ENCODE measurements at places on chromosomes 7 and 10.

DNA sequence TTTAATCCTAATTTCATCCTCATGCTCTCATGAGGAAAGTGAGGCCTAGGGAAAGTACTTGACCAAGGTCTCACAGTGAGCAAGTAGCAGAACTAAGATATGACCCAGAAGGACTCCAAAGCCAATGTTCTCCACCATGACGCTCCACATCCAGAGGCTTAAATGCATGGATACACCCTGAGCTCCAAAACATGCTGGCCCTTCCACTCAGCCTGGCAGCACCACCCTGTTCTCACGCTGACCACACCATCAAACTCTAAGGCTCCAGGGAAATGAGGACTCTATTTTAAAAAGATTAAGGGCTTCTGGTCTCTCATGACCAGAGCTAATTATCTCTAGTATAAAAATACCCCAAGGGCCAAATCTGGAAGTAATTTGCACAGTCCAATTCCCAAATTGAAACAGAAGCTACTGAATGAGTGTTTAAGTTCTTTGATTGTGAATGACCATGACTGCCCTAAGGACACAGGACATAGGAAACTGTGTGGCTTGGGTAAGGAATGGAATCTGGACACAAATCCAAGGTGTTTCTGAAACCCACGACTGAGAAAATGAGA, 71.1 kb upstream of the ABLIM1 start:
- no peak for DNase-seq

GRCh38 chr7:42014625-42015618, 222.1 kb downstream of the GLI3 start:
- DNase-seq, result peak; percentile 4

DNA sequence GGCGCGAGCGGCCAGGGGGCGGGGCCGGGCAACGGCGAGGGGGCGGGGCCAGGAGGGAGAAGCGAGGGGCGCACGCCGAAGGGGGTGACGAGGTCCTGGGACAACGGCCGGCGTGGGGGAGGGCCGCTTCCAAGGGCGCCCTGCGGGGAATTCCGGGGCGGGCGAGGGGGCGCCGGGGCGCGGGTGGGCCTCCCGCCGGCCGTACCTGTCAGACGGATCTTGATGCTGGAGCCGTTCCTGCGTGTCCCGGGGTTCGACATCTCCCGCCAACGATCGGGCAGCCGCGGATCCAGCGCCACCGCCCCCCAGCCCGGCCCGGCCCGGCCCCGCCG, 421 bp downstream of the SMURF1 start:
- no peak for DNase-seq

- DNase-seq, result no peak
These were observed 367.7 kb downstream of the PHF14 start for GRCh38 chr7:11341285-11341944.

GRCh38 chr7:105602325-105603305, 21.3 kb upstream of the EFCAB10 start:
- no peak for DNase-seq

- no peak for DNase-seq
These were observed 49.0 kb upstream of the ARHGAP12 start for GRCh38 chr10:31977440-31978155.

DNA sequence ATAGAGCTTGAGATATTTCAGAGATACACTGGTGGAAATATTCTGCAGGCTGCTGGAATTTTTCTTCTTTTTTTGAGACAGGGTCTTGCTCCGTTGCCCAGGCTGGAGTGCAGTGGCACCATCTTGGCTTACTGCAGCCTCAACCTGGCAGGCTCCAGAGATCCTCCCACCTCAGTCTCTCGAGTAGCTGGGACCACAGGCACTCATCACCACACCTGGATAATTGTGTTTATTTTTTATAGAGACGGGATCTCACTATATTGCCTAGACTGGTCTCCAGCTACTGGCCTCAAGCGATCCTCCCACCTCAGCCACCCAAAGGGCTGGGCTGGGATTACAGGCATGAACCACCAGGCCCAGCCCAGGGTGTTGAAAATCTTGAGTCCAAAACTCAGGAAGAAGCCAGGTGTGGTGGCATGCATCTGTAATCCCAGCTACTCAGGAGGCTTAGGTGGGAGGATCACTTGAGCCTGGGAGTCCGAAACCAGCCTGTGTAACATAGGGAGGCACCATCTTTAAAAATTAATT, 55.7 kb upstream of the FOXK1 start:
- DNase-seq, result no peak

DNA sequence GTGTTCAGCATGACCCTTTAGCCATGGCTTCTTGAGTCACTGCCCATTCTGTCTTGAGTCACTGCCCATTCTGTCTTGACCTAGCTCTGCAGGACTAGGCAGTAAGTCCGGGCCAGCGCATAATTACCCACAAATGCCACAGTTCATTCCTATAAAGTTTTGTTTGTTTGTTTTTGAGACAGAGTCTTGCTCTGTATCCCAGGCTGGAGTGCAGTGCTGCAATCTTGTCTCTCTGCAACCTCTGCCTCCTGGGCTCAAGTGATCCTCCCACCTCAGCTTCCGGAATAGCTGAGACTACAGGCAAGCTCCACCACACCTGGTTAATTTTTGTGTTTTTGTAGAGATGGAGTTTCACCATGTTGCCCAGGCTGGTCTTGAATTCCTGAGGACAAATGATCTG, 32.7 kb upstream of the TARP start:
- DNase-seq, result no peak

DNA sequence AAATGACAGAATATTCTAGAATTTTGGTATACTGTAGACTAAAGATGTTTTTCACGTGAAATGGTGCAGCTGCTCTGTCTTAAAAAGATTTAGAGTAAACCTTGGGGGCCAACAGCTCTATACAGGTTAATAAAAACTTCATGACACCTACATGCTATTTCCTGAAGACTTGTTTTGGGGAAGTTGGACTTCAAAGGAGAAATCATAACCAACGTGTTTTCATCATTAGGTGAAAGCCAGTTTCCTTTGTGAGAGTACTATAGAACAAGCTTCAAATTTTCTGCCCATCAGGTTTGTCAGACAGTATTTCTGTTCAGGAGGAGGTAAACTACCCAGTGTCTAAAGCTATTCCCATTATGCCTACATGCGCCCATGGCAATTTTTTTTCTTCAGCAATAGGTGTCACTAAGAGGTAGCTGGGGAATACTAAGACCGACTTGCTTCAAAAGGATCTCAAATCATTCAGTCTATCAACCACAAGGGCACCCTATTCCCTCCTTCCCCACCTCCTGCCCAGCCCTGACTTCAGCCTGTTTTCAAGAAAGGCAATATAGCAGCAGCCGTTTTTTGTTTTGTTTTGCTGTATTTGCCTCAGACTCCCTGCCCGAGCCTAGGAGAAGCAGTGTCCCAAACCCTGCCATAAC, 237.3 kb upstream of the SP8 start:
- no peak for DNase-seq

GRCh38 chr10:124676416-124677062, 67.6 kb downstream of the FAM53B start:
- no peak for DNase-seq

- no peak for DNase-seq
These were observed 431.2 kb upstream of the C7orf33 start for GRCh38 chr7:148159331-148159730.

DNA sequence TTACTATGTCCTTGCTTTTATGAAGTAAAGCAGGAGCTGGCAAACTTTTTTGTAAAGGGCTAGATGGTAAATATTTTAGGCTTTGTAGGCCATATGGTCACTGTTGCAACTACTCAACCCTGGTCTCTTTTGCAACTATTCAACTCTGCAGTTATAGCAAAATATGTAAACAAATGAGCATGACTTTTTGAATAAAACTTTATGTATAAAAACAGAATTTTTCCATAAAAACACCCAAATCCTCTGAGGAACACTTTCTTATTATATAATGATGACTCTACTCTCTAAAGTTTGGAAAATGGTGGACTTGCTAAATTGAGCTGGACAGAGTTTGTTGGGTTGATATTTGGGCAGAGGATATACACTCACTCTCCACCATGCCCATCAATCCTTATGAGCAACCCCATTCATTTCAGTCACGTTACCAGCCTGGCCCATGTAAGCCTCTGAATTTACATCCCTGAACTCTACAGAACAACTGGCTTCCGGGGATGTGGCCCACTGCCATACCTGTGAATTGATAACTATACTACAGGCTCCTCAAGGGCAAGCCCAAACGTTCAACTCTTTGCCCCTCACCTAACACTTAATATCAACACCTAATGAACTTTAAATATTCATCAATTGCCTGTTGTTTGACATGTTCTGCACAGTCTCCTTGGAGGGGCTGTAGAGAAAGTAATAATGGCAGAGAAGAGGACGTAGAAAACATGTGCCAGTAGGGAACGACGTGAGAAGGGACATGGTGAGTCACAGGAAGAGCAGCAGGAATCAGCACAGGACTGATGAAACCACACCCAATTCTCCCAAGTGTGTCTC, 37.6 kb downstream of the SGMS1 start:
- DNase-seq, result no peak

DNA sequence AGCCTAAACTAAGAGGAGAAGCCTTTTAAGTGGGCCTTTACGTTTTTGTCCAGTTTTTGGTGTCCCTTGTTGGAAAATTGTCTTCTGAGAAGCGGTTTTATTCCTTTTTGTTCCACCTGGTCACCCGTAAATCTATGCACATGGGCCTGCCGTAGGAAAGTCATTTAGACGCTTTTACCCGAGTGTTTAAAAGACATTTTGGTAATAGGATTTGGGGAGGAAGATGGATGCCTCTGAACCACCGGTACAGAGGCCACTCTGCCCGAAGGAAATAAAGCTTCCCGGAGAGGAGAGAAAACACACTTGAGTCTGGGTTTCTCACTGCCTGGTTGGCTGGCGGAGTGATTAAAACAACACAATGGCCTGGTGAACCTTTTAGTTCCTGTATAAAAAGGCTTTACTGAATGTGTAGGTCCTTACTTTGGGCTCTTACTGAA, 760 bp downstream of the THNSL1 start:
- peak; percentile 5 for DNase-seq

GRCh38 chr10:119523895-119524719, 18.4 kb downstream of the RGS10 start:
- no peak for DNase-seq

DNA sequence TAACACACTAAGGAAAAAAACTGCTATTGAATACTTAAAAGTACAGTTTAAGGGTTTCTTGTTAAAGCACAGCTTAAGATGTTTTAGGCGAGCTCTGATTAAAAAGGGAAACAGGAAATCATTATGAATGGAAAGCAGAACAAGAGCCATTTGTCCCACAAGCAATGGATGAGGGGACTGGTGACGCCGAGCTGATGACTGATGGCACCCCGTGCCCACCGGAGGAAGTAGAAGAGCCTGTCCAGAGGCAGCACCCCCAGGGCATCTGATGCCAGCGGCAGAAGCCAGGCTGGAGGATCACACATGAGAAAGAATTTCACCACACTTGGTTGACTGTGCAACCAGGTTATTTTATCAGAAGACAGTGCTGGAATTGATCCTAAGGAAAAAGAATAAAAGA, 15.0 kb upstream of the INSIG1 start:
- no peak for DNase-seq

DNA sequence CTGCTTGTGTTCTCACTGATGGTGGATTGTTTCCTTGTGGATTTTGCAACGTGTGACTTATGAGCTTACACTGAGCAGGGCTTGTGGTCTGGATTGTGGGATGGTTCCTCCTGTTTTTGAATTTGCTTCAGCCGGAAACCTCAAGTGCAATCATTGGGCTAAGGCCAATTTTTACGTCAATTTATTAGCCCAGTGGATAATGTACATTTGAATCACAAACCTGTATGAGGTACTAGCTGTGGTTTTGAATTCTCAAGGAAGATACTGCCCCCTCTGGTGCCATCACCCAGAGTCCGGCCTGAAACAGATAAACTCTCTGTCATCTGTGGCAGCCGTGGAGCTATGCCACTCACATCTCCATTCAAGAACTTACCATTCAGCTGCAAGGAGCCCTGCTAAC, 7.3 kb upstream of the ZNF777 start:
- no peak for DNase-seq

- DNase-seq, result no peak
These were observed 78.7 kb downstream of the CLEC2L start for GRCh38 chr7:139602143-139602722.

GRCh38 chr10:87675396-87676376, 16.0 kb downstream of the PAPSS2 start:
- no peak for DNase-seq

DNA sequence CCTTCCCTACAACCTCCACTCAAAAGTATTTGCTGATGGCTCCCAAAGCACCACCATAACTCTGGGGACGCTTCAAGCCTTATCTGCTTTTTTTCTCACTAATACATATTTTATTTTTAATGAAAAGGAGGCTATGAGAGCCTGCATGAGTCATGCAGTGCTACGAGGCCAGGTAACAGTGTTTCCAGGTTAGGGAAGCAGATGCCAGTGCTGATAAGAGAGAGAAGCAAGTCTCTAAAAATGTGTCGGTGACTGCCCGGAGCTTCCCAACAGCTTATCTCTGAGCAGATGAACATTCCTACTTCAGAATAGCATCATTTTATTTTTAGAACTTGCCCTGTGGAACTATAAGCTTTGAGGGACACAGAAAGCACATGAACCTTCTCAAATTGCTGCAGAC, 931.5 kb downstream of the CCSER2 start:
- DNase-seq, result no peak

- DNase-seq, result no peak
These were observed 368.4 kb downstream of the TFEC start for GRCh38 chr7:115662120-115662519.

DNA sequence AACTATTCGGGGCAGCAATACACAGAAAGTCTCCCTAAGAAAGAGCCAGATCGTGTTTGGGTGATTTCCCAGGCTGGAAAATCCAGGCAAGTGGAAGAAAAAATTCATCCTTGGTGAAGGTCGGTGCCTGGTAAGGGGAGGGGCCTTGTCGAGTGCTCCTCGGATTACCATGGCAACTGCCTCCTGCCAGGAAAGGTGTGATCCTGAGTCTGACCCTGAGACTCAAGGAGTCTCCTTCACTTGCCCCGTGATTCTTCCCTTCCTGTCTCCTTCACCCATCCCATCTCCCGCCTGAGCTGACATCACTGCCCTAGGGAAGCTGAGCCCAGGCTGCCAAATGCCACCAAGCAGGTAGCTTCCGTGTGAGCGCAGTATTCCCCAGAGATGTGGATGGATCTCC, 112.2 kb downstream of the MYL10 start:
- DNase-seq, result no peak

- DNase-seq, result no peak
These were observed 35.8 kb downstream of the JAKMIP3 start for GRCh38 chr10:132101529-132101928.

GRCh38 chr10:11581213-11581612, 30.2 kb downstream of the USP6NL start:
- DNase-seq, result no peak

DNA sequence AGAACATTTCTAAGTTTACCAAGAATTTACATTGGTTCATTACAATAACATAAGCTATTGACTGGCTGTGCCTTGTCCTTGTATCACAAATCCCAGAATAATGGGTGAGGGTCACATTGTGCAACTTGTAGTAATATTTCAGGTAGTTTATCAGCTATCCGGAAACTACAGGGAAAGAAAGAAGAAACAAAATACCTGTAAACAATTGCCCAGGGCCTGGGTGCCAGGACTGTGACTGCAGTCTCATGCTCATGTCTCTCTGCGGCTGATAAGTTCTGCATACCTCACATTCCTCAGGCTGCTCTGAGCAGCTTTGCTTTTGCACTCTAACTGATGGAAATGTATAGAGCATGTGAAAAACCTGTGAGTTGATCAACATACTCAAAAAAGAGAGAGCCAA, 131.8 kb upstream of the TRIM24 start:
- DNase-seq, result no peak

- no peak for DNase-seq
These were observed 412.8 kb upstream of the GALNT17 start for GRCh38 chr7:70719125-70719524.

Data from stimulated activated CD8-positive, alpha-beta memory T cell treated with anti-CD3 and anti-CD28 coated beads, Interleukin-2, amount 100 ng/mL, for 48 hours (primary cell).